NCI-H524 treated with DMSO at 0.1 percent for 48 hours (cell line): ENCODE measurements at places on chromosomes 12 and 14.

- no peak for DNase-seq
Observed at GRCh38 chr12:110957652-110958051, 37.3 kb upstream of the MYL2 start.

DNA sequence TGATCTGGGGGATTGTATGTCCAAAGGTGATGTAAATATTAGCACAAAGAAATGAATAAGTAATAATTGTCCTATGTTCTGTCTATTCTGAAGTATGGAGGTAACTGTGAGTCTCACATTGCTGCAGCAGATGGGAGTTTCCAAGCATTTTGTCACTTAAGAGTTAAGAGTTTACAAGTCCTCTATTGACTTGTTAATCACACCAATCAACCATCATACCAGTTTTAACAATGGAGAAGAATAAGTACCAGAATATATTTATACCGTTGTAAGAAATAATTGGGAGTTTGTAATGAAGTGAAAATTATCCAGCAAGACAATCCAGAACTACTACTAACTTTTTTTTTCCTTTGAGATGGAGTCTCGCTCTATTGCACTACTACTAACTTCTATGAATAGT lies 139.1 kb downstream of the MDGA2 start:
- peak; percentile 48 for DNase-seq

DNA sequence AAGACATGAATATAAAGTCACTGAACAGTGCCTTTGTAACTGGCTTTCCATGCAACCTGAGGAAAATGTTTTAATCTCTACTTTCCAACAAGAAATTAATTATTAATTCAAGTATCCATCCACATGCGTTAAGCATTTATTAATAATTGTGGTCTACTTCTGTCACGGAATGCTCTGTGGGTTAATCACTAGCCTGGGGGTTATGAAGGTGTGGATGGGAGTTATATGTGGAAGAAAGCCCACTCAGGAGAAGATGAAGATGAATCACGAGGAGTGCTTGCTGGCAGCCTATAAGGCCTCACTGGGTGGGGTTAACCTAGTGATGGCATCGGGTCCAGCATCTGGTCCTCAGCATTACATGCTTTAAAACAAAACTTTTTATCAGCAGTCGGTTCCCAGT lies 99.5 kb upstream of the AVPR1A start:
- DNase-seq, result no peak

DNA sequence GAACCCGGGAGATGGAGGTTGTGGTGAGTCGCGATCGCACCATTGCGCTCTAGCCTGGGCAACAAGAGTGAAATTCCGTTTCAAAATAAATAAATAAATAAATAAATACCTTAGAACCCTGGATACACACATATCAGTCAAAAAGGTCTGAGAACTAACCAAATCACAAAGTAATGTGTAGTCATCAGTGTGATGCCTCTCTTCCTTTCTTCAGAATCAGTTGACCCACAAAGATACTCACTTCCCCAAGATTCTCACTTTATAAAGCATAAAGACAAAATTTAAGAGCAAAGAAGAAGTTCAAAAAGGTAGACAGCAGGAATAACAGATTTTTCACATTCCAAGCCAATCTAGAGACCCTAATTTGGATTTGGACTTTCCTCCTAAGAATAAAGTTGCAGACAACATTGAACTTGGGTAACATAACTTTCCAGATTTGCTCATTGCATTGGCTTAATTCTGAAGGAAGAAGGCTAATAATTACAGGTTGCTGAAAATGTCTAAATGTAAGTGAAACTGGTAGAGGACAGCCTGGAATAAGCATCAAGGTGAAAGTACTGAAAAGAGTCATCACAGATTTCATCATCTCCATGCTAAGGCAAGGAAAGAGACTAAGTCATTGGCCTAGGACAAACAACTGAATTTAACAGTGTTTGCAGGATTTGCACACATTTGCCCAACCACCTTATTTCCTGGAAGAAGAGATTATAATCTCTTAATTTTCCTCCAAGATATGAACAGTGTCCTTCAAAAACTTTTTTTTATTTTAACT lies 17.4 kb downstream of the TMED10 start:
- no peak for DNase-seq

DNA sequence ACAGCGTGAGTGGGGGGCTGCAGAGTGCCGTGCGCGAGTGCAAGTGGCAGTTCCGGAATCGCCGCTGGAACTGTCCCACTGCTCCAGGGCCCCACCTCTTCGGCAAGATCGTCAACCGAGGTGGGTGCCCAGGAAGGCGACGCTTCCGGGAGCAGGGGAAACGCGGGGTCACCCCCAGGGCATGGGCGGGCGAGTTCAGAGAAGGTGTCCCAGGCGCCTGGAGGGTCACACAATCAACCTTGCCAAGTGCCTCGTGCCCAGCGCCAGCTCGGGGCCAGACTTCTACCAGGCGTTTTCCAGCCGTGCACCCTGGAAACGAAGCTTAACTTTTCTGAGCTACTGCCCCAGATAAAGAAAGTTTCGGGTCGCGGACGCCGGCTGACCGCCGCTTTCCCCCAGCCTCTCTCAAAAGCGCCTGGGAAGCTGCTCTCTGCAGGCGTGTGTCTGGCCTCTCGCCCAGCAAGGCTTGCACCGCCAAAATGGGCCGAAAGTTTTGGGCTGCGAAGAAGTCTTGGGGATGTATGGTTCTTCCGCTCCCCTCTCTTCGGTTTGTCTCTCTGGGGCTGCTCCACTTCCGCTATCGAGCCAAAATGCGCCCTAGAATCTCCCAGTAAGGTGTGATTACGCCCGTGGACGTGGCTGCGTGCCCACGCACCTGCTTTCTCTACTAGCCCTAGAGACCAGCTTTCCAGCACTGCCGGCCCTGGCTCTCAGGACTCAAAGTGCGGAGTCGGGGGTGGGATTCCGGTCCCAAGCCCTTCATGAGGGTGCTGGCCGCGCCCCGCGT lies 1.7 kb downstream of the WNT1 start:
- DNase-seq, result no peak

GRCh38 chr12:46377678-46378077 lies 5.1 kb upstream of the SLC38A2 start:
- no peak for DNase-seq
